Stimulated activated CD4-positive, alpha-beta T cell treated with anti-CD3 and anti-CD28 coated beads, TNF-alpha, amount 100 ng/mL, for 24 hours (primary cell): ENCODE measurements at places on chromosomes 7 and 10.

GRCh38 chr7:106175507-106175906 lies 63.4 kb upstream of the SYPL1 start:
- DNase-seq: no peak

DNA sequence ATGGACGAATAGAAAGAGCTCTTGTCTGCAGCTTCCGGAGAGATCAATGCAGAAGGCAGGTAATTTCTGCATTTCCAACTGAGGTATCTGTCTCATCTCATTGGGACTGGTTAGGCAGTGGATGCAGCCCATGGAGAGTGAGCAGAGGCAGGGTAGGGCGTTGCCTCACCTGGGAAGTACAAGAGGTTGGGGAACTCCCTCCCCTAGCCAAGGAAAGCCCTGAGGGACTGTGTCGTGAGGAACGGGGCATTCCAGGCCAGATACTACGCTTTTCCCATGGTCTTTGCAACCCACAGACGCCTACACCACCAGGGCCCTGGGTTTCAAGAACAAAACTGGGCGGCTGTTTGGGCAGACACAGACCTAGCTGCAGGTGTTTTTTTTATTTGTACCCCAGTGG lies 186.3 kb downstream of the ETV1 start:
- DNase-seq: no peak

DNA sequence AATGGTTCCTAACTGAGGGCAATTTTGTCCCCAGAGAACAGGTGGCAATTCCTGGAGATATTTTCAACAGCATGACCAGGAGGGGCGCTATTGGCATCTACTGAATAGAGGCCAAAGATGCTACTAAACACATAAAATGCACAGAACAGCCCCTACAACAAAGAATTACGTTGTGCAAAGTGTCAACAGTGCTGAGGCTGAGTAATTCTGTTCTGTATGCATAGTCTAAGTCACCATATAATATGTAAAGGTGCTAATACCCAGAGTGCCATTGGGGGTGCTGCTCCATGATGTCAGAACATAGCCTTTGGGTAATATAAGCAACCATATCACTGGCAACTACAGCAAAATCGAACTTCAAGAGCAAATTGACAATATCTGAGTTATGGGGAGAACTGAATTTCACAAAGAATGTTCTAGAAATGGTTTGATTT lies 213.3 kb upstream of the PHYHIPL start:
- DNase-seq: no peak

GRCh38 chr7:106959753-106960152 lies 84.8 kb upstream of the PRKAR2B start:
- DNase-seq: no peak

DNA sequence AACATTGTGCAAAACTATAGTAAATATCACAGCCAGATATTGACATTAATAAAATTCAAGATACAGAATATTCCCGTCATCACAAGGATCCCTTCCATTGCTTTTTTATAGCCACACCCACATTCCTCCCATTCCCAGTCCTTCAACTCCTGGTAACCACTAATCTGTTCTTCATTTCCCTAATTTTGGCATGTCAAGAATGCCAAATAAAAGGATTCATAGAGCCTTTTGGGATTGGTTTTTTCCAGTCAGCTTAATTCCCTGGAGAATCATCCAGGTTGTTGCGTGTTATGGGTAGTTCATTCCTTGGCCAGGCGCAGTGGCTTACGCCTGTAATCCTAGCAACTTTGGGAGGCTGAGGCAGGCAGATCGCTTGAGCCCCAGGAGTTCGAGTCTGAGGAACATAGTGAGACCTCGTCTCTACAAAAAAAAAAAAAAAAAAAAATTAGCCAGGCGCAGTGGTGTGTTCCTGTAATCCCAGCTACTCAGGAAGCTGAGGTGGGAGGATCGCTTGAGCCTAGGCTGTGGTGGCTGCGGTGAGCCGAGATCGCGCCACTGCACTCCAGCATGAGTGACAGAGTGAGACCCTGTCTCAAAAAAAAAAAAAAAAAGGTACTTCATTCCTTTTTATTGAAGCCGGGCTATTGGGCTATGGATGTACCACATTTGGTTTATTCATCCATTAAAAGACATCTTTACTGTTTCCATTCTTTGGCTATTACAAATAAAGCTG lies 2.7 kb downstream of the OGDH start:
- no peak for DNase-seq

DNA sequence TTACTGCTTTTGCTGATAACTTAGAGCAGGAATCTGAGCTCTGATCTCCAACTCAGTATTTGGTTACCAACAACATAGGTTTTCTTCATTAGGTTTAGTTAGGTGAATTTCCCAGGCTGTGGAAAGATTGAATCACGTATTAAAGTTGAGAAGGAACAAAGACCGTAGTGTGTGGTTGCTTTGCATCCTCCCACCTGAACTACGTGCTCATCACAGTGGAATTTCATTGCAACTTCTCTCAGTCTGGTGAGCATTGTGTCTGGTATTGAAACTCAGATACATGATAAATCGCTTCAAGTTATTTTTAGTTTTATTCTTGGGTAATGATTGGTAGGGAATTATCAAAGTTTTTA lies 139.4 kb upstream of the AKR1E2 start:
- no peak for DNase-seq

DNA sequence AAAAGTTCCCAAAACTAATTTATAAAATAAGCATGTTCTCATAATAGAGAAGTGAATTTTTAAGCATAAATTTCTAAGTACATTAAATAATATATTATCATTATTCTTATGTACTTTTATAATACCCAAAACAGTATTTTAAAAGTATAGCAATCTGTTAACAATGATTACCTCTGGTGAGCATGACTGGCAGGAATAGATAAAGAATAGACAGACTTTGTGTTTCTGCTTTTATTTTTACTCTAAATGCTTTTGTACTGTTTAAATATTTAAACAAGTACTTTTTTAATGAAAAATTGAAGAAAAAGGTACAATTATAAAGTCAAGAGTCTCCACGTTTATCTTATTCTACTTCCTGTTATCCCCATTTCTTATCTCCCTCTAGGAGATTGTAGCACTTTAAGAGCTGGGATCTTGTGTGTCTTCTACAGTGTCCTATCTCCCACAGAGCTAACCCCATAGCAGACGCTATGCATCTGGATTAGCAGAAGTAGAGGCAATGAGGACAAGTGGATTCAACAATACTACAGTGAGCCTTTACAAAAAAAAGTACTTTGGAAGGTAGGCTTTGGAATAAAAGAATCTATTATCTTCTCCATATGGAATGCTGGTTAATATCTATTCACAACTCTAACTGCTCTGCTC lies 42.9 kb downstream of the IDE start:
- no peak for DNase-seq
